ENCODE measurements at places on chromosomes 2 and 18.

DNA sequence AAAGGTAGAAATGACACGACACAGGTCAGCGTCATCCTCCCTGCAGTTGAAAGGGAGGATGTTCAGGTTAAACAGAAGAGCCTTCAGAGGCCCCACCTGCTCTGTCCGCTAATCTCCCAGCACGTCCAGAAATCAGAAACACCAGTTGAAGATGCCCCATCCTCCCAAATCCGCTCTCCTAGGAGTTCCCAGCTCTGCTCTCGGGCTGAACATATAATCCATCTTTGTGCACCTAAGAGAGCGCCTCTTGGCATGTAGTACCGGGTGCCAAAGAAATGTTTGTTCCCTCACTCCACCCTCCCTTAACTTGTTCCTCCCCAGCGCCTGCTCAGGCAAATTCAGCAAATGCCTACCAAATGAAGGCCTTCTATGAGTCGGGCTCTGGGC, 145.2 kb upstream of the SMAD2 start:
- no peak for DNase-seq

DNA sequence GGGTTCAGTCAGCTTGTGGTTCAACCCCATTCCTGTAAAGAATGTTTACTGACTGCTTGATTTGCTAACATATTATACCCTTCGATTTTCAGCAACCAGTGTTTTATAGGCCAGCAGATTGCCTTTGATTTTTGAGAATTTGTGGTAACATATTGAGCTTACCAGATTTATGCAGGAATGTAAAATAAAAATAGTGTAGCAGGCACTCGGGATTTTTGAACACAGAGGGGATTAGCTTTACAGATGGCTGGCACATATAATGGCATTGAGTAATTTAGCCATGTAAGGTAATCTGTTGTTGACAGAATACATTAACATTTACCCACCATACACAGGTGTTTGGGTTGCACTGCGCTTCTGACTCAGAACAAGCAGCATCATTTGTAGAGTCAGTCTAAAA, 354.0 kb downstream of the LRRTM1 start:
- DNase-seq, result no peak

- no peak for DNase-seq
Observed at GRCh38 chr2:41393621-41394020, 654.2 kb upstream of the PKDCC start.

DNA sequence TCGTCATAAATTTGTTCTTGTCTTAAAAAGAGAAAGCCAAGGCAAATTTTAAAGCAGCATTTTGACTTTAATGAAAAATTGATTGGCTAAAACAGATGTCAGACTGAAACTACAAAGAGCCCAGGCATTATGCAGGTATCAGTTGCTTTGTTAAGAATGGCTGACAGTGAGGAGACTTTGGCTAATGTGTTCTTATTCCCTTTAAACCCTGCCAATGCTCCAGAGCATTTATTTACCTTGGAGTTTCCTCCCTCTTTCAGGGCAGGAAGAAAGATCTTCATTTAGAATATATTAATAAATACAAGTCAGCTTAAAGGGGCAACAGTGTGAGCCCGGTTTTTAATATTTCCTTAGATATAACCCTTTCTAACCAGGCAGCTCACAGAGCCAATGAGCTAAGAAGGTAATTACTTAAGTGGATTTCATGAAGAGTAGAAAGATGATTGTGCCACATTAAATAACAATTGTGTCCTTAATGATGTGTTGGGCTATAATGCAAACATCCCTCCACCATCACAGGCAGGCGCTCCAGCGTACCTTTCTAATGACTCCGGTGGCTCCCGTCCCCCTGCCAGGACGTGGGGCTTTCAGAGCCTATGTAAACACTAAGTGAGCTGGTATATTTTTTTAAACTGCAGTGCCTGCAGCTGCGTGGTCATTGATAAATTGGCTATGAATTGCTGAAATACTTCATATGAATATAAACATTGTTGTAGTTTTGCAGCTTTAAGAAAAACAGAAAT, 349.4 kb upstream of the POU3F3 start:
- DNase-seq, result no peak

DNA sequence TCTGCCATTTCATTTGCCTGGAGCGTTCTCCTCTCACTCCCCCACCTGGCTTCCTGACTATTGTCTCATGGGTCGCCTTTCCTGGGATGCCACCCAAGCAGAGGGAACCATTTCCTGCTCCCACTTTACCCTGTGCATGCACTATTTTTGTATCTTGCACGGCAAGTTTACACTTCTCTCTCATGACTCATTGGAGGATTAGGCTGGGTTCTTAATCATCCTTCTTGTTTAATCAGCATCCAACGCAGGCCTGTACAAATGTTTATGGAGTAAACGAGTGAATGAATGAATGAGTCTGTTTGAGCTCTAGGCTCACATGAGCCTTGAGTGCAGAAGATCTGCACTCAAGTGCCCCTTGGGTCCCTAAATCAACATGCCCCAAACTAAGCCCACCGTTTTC, 3.8 kb upstream of the ARHGAP25 start:
- DNase-seq, result no peak

GRCh38 chr2:209762563-209762962, 9.1 kb upstream of the UNC80 start:
- no peak for DNase-seq

DNA sequence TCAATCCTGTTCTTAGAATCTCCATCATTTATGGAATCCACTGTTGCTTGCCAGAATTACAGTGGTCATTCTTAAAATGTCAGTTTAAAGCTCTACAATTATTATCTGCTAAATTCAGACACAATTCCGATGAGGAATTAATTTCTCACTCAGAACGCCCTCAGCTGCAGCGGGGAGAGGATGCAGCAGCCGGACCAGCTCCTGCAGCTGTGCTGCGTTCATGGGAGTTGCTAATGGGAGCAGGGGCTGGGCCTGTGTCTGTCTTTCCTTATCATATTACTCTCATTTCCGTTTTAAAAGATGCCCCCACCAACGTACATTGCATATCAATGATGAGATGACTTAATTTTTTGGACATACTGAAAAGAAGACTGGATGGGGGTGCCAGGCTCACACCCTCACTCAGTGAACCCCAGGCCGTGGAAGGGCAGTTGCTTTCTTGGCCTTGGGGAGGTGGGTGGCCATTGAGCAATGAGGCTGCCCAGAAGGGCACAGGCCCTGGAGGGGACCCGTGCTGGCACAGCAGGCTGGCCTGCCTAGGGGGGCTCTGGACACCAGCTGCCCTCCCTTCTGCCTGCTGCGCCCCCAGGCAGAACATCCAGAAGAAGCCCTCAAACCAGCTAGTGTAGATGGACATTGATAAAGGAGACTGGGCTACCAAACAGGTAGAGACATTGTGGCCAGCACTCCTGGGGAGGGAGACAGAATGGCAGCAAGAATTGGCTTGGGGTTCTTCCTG, 503.6 kb upstream of the MYT1L start:
- DNase-seq, result no peak

GRCh38 chr18:37391698-37392548, 173.7 kb downstream of the CELF4 start:
- DNase-seq, result no peak

- no peak for DNase-seq
Observed at GRCh38 chr2:65049010-65049639, 7.1 kb upstream of the CEP68 start.

DNA sequence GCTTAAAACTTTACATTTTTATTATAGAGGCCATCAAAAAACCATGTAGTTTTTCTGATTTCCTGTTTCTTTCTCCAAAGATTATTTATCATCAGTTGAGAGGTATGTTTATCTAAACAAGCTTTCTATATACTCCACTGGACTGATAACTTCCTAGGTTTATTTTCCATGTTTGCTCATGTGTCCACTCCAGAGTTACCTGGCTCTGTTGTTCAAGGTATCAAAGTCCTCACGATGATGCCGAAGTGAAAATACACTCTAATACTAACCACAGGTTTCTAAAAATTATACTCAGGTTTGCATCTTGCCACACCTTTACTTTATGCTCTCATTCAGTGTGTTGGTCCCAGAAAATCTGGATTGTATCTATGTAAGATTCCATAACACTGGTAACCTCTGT, 287.9 kb upstream of the GULP1 start:
- DNase-seq, result no peak

- DNase-seq, result no peak
Observed at GRCh38 chr2:130864830-130865800, 28.4 kb downstream of the ARHGEF4 start.

GRCh38 chr2:7272210-7272609, 355.0 kb downstream of the RNF144A start:
- DNase-seq, result no peak

DNA sequence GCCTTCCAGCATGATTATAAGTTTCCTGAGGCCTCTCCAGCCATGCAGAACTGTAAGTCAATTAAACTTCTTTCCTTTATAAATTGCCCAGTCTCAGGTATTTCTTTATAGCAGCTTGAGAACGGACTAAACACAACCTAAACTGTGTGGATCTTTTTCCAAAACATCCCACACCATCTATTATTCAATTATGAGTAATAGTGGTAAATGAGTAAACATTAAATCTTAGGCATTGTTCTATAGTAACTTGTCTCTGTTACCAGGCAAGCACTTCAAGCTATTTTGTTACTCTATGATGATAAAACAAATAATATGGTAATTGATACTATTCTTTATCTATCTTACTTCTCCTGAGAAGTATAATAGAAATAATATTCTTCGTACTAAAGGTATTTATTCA, 536.9 kb upstream of the CHAC2 start:
- no peak for DNase-seq

DNA sequence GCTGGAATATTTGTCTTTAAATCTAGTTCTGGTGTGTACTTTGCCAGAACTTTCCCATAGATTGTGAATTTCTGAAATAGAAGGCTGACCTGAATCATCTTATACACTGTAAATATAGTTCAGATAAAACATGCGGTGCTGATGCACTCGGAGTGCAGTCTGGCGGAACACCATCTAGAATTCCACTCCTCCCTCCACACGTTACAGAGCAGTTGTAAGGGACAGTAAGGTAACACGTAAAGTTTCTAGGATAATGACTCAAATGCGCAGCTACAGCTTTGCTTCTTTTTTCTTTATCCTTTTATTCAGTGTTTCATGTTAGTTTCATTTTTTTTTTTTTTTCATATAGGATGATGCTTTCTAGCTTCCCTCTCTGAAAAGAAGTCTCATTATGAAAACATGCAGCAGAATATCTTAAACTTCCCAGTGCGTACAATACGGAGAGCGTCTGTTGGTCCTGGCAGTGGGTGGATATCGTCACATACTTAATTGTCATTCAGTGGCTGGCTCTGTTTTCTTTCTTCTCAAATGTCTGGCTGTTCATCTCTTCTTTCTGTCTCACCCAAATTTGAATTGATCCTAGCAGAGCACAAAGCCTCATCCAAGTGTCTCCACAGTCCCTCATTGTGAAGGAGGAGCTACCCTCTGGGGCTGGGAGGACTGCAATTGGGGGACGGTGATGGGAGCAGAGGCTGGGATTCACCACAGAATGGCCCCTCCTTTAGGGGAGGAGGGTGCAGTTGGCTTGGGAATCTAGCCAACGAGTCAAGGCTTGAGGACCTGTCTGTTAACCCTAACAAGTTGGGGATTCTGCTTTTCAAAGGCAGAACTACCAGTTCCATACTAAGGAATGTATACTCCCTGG, 138.8 kb downstream of the MYT1L start:
- DNase-seq, result no peak

DNA sequence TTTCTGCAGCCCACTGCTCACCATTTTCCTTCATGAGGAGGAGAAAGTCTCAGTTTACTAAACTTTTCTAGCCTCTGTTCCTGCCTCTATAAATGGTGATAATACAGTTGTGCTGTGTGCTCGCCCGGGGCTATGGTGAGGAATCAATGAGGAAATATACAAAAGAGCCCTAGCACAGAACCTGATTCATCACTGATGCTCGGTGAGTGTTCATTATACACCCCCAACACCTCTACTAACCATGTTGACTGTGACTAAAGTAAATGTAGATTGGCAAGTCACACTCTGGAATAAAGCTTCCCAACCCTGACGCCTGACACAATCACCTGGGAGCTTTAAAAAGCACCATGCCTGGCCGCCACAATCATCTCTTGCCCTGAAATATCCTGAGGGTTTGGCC, 118.8 kb upstream of the CYP1B1 start:
- no peak for DNase-seq

All from stimulated activated CD4-positive, alpha-beta T cell treated with anti-CD3 and anti-CD28 coated beads, TNF-alpha, amount 100 ng/mL, for 48 hours (primary cell).